Stimulated activated CD4-positive, alpha-beta T cell treated with anti-CD3 and anti-CD28 coated beads, Interleukin-15, amount 100 ng/mL, for 48 hours (primary cell): ENCODE measurements at places on chromosomes 12 and 14.

- DNase-seq, result no peak
These were observed 60.2 kb downstream of the SNAPC1 start for GRCh38 chr14:61822458-61822857.

GRCh38 chr14:24159777-24160498, 1.1 kb upstream of the IRF9 start:
- DNase-seq, result no peak

DNA sequence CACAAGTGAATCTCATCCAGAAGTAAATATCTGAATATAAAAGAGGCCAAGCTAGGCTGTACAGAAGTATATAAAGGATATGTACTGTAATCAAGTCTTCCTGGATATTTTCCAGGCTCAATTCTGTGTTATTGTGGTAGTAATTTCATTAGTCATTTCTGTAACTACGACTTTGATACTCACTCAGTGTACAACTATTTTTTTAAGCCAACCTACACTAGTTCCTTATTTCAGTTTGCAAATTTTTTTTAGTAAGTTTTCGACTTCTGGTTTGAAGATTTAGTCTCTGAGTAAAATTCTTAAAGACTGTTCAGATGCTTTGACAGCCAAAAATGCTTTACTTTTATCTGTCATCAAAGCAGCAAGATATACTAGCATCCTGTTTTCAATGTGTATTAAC, 130.8 kb downstream of the CAPZA3 start:
- no peak for DNase-seq

DNA sequence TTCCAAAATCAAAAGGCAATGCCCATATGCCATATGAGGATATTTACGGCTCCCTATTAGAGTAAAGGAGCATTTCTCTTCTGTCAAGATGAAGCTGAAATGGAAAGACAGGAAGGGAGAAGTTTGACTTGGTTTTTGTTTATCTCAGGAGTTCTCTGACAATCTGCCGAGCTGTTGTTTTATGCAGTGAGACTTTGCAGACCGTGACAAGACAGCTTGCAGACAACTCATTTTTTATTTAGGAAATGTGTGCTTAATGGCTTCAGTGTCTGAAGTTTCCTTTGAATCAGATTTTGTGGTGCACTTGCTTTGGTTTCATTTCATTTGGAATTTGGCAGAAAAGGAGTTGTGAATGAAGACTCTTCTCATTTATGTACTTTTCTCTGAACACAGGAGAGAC, 145.4 kb downstream of the C12orf50 start:
- no peak for DNase-seq

DNA sequence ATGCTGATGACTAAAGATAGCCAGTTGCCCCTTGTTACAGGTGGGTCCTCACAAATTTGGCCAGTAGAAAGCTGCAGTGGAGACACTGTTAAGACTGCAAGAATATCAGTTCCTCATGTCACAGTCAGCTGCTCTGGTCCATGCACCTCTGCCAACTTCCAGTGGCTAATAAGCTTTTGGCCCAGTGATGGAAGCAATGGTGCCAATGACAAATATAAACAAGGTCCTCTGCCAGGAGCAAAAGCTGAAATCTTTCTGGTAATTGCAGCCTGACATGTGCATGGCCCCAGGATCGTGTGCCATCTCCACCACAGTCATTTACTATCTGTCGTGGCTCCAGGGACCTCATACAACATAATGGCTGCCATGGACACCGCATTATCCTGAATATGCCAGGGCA, 85.4 kb upstream of the TMEM260 start:
- DNase-seq, result no peak

DNA sequence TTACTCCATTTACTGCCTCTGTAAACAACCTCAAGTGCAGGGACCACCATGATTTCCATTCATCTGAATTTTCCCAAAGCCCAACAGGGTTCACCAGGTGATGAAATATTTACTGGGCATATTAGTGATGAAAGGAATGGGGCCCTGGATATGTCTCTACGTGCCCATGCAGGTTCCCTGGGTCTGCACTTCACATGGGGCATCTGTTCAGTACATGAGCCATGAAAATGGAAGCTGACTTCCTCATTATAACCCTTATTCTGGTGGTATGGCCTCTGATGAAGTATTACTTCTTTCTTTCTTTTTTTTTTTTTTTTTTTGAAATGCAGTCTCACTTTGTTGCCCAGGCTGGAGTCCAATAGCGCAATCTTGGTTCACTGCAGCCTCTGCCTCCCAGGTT, 26.5 kb upstream of the CORO1C start:
- DNase-seq, result no peak

DNA sequence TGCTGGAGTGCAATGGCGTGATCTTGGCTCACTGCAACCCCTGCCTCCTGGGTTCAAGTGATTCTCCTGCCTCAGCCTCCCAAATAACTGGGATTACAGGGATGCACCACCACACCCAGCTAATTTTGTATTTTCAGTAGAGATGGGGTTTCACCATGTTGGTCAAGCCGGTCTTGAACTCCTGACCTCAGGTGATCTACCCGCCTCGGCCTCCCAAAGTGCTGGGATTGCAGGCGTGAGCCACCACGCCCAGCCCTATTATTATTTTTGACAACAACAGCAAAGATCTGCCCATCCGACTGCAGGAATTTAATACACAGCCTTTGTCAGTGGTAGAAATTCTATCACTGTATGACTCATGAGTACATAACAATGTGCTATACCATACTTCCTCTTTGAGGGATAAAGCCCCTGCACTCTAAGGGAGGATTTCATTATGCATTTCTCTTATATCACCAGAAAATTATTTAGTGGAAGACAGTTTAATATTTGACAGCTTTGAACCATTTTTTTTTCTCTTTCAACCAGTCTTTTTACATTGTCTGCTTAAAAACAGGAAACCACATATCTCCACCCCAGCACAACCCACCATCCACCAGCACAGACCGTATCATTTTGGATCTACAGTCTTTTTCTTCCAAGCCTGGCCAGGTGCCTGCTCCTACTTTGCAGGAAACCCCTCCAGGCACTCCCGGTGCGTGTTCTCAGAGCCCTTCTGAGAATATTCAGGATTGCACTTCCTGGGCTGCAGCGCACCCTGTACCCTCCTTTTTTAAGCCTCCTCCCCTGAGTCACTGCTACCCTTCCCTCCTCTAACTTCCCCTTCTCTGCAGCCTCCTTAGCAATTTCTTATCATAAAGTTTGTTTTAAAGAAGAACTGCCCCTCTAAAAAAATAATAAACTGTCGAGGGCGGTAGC, 594 bp downstream of the ARHGDIB start:
- no peak for DNase-seq

GRCh38 chr14:52267501-52268278, at the start of gene PTGDR:
Gene PTGDR (plus strand): TSS chr14:52267698. CDS start chr14:52267815, 117 bp downstream.
- no peak for DNase-seq
